GM12891 (cell line): ENCODE measurements at places on chromosomes 3 and 15.

GRCh38 chr15:85745525-85746150, 49.1 kb downstream of the KLHL25 start:
- no peak for DNase-seq

GRCh38 chr3:42273361-42273760, 7.4 kb upstream of the CCK start:
- no peak for DNase-seq

GRCh38 chr3:133529809-133530208, 43.7 kb upstream of the CDV3 start:
- DNase-seq, result no peak

GRCh38 chr15:85754989-85755388, 39.7 kb downstream of the KLHL25 start:
- DNase-seq, result no peak

GRCh38 chr3:42880601-42881451, 5.1 kb upstream of the CYP8B1 start:
- DNase-seq, result peak; percentile 93

GRCh38 chr3:181076558-181076957, 87.0 kb upstream of the DNAJC19 start:
- DNase-seq, result no peak

DNA sequence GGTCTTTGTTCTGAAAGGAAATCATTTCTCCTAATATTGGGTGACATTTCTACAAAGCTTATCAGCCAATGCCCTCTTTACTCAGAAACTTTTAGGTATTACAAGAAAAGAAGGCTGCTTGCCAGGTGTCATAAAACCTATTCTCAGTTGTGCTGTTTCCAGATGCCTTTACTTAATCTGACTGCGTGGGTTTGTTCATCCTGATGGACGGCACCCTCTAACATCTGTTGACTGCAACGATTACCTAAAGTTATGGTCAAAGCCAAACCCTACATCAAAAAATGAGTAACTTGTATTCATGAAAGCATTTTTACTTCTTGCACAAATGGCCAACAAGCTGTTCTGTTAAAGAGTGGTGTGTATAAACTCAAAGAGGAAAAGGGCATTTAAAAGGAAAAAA, 207.7 kb upstream of the PDZRN3 start:
- no peak for DNase-seq

DNA sequence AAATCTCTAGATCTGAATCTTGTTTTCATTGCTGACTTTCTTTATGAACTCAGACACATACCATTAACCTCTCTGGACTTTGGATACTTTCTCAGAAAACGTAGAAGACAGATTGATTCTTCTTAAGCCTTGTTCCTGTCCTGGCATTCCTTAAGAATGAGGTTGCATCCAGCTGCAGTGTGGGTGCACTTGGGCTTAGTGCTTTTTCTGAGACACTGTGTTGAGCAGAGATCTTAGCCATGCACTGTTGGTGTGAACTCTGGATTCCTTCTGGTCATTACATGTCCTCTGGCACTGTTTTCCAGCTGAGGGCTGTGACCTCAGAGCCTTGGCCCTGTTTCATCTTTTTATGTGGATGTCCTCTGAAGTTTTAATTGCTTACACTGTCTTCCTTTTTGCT, 428.3 kb downstream of the CNTN4 start:
- DNase-seq, result no peak

DNA sequence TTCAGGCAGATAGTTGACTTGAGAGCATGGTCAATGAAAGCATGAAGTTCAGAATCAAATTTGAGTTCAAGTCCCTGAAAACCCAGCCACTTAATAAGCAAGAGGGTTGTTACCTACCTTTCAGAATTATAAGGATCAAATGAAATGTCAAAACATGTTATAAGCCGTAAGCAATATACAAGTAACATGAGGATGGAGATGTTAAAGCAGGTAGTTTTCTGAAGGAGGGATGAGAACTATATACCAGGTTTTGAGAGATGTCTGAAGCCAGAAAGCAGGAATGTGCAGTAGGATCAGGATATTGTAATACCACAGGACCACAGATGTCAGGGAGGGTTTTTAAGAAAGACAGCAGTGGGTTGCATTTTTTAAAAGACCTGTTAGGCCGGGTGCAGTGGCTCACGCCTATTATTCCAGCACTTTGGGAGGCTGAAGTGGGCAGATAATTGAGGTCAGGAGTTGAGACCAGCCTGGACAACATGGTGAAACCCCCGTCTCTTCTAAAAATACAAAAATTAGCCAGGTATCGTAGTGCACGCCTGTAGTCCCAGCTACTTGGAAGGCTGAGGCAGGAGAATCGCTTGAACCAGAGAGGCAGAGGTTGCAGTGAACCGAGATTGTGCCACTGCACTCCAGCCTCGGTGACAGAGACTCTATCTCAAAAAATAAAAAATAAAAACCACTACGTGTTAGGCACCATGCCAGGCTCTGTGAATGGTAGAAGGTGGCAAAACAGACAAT, 6.9 kb upstream of the EIF3J start:
- no peak for DNase-seq

DNA sequence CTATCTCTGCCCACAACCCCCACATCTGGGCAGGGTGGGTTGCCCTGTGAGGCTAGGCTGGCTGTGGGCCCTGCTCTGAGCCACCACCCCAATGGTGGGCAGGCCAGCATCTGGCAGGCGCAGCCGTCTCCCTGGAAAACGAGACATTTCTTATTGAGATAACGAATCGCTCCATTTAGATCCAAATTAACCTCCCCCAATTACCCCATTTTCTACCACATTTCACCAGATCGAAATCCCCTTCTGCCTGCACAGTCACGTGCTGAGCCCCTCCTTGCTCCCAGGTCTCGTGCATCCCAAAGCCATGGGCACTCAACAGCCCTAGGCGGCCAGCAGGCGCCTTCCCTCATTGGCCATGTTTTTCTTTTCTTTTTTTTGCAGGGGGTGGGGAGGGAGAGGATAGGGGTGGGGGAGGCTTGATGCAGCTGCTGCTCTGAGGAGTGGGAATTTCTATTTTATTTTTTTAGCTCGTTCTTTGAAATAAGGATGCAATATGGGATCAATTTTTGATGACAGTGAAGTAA, 53.0 kb upstream of the TMEM115 start:
- DNase-seq, result no peak

- no peak for DNase-seq
These were observed 171.9 kb upstream of the NDN start for GRCh38 chr15:23859008-23859407.

DNA sequence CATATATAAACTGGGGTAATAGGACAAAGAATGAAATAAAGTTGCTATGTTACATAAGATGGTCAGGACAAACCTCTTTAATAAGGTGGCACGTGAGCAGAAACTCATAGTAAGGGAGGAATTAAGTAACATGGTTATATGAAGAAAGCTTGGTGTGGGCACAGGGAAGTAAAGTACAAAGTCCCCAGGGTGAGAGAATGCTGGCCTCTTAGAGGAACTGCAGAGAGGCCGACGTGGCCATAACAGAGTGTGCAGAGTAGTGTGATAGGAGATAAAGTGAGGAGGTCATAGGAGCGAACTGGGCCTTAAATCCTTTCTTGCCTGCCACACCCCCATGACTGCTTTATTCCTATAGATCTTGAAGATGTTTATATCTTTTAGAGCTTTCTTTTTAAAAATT, 17.4 kb upstream of the RBMS3 start:
- DNase-seq, result no peak

DNA sequence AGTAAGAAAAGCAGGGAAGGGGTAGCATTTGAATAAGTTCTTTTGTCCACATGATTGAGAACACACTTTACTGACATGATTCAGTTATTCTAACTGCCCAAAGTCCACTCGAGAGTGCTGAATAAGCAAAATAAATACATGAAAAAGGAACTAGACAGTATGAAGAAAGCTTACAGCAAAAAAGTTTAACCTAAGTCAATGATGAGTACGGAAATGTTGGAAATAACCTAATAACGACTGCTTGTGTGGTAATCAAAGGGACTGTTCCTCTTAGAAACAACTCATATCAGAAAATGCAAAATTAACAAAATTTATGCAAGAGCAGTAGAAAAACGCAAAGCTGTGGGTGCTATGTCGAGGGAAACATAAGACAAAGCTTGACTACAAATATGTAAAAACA, 36.6 kb downstream of the DMXL2 start:
- no peak for DNase-seq
